Spleen (tissue), 13 donors: ENCODE measurements at places on chromosomes 12 and 14. TPM values are rescaled to one million over a fixed set of nuclear protein-coding genes. Genes with fewer than 3 reads are reported as not detected.
A peak's percentile ranks its signal among the peaks of the same experiment; 100 is the strongest.

The SPRYD3 gene
- 36.4 TPM for total RNA-seq

The PMEL gene
- total RNA-seq = 1.2 TPM

DNA sequence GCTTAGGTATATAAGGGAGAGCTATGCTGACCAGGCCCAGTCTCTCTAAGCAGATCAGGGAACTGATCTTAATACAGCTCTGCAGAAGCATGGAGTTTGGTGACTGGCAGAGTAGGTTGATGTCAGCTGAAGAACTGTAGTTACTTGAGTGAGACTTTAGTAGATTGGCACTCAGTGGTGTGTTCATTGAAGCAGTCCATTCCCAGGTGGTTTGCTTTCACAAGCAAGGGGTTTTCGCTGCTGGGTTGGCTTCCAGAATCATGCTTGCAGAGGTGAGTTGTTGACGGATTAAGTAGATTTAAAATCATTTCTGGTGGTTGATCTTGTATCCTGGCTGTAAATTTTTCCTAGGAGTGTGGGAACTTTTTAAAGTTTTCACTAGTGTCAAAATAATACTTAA, 6.5 kb upstream of the DHRS7 start:
- no peak overlapping the region for H3K4me3 ChIP-seq
- no peak overlapping the region for H3K27ac ChIP-seq

GRCh38 chr14:77271113-77271710, at the start of gene NGB:
Gene NGB (minus strand): TSS chr14:77271206. CDS start chr14:77270937, 269 bp downstream.
- H3K4me3 ChIP-seq = peak within 1 kb of the TSS; percentile 28
- H3K4me1 ChIP-seq = no peaks in the 10 kb centered on the region
- peaks cover 21% of the 10 kb centered on the region for H3K27me3 ChIP-seq
- H3K27ac ChIP-seq = no peak within 1 kb of the TSS

DNA sequence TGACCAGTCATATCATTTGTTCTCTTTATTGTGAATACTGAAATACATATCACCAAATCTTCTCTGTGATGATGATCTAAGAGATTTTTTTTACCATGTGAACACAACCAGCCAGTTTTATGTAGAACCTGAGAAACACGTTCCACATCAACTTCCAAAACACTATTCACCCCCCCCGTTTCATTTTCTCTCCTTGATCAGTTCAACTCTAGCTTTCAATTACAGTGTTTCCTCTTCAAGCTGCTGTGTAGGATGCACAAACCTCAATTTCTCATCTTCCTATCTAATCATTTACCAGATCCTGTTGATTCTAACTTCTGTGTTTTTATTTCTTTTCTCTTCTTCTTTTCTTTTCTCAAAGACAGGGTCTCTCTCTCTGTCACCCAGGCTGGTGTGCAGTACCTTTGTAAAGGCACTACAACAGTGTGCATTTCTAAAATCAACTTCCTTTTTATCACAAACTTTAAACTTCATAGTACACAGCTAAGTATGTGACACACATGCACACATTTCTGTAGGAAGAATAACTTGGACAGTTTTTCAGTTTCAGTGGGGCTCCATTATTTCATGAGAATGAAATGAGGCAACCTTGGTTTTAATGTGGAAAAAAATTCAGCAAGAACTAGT, 149.9 kb upstream of the FBXO33 start:
- DNase-seq = no peak
- H3K36me3 ChIP-seq = no peaks in the 10 kb centered on the region
- no peak overlapping the region for H3K27ac ChIP-seq
- H3K27me3 ChIP-seq = no peaks in the 10 kb centered on the region
- H3K4me3 ChIP-seq = no peak overlapping the region

DNA sequence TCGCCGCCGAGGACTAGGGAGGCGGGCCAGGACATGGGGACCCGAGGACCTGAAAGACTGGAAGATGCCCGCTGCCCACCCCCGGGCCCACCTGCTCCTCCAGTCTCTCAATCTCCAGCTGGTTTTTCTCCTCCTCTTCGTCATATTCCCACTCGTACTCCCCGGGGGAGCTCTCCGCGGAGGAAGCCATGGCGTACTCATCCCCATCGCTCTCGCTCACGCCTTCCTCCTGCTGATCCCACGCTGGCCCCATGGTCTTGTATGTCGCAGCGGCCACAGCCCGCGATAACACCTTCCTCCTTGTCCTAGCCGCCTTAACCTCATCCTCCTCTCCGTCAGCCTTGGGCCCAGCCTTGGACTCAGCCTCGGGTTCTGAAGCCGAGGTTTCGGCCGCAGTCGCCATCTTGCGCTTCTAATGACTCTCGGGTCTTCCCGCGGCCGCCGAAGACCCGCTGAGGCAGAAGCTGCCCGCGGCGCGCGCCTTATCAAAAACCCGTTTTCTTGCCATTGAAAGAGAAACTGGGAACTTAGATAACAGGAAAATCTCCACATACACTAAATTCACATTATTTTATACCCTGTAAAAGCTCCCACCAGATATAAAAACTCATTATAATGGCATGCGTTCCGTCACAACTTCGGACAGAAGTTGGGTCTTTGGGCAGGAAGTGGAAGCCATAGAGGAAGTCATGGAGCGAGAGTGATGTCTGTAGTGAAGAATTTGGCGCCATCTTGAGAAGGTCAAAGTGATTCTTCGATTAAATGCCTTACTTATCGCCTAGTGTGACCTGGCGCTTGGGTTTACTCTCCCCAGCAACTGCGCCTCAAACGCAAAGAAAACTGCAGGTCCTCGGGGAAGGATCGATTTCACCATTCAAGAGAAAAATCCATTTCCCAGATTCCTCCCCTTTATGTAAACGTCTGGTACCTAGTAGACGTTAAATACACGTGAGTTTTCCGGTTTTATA, at the start of gene SART3:
Gene SART3 (minus strand): TSS at position 422 of the 968 bp plus-strand sequence. CDS start 19 bp downstream, at position 403.
- peaks cover 18% of the 10 kb centered on the region for H3K36me3 ChIP-seq
- peaks cover 84% of the 10 kb centered on the region for H3K4me1 ChIP-seq
- DNase-seq = peak; percentile 95
- H3K27ac ChIP-seq = peak within 1 kb of the TSS; percentile 94
- H3K4me3 ChIP-seq = peak within 1 kb of the TSS; percentile 78
- no peaks in the 10 kb centered on the region for H3K27me3 ChIP-seq

The ACVRL1 gene
- total RNA-seq = 86.2 TPM

- H3K36me3 ChIP-seq = no peaks in the 10 kb centered on the region
- H3K4me1 ChIP-seq = peaks cover 20% of the 10 kb centered on the region
- no peak overlapping the region for H3K27ac ChIP-seq
- DNase-seq = no peak
Measured at GRCh38 chr12:105334582-105334981, 4.1 kb downstream of the C12orf75 start.

The ING4 gene
- 34.5 TPM for total RNA-seq

DNA sequence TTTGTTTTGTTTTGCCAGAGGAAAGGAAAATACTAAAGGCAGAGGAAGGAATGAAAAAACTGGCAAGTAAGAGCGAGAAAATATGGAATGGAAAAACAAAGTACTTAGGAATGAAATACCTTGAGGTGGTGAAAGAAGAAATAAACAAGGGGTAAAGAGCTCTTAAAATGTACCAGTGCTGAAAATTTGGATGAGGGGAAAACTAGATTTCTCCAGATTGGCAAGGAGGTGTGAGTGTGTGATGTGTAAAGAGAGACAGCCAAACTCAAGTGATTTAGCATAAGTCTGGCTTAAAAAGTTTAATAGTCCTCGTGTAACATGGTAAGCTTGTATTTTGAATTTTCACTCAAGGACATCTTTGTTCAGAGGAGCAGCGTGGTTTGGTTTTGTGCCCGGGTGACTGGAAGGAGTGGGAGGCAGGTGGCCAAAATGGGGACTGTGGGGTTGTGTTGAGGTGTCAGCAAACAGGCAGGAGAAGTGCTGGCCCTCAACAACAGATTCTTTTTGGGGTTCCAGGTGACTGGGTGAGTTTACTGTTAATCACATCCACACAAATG, 102.7 kb downstream of the DACT1 start:
- H3K4me3 ChIP-seq = no peak overlapping the region
- H3K27ac ChIP-seq = no peak overlapping the region
- H3K27me3 ChIP-seq = no peaks in the 10 kb centered on the region
- DNase-seq = no peak

GRCh38 chr12:7497661-7498060, 5.9 kb downstream of the CD163 start:
- no peak for DNase-seq
- H3K36me3 ChIP-seq = no peaks in the 10 kb centered on the region
- peak overlapping the region; percentile 61 for H3K4me3 ChIP-seq
- no peaks in the 10 kb centered on the region for H3K27me3 ChIP-seq
- peak overlapping the region; percentile 70 for H3K27ac ChIP-seq

DNA sequence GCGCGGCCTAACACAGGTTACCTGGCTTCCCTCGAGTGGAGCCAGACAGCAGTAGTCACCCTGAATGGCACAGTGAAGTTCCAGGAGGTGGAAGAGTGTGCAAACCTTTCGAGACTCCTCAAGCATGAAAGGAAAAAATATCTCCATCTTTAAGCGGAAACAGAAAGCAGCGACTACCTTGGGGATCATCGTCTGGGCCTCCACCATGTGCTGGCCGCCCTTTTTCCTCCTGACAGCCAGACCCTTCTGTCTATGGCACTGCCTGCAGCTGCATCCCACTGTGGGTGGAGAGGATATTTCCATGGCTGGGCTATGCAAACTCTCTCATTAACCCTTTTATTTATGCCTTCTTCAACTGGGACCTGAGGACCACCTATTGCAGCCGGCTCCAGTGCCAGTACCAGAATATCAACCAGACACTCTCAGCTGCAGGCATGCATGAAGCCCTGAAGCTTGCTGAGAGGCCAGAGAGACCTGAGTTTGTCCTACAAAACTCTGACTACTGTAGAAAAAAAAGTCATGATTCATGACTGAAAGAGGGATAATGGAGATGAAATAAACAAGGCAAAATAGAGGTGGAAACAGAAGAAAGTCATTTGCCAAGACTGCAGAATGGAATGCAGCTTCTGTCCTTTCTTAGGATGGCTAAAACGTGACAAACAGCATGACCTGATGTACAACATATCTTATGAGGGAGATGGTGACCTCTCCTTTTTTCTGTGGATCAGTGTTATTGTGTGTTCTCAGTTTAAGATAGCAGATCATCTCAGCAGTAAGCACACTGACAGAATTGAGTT, 2.4 kb upstream of the HEBP1 start:
- DNase-seq = no peak
- H3K4me3 ChIP-seq = no peak overlapping the region
- peaks cover 35% of the 10 kb centered on the region for H3K4me1 ChIP-seq
- no peaks in the 10 kb centered on the region for H3K36me3 ChIP-seq
- H3K27ac ChIP-seq = peak overlapping the region; percentile 95

- no peak overlapping the region for H3K27ac ChIP-seq
- no peak for DNase-seq
- no peaks in the 10 kb centered on the region for H3K36me3 ChIP-seq
- no peak overlapping the region for H3K4me3 ChIP-seq
Measured at GRCh38 chr14:25086821-25087396, 37.0 kb upstream of the STXBP6 start.

The TSPAN8 gene
- total RNA-seq = 0.30 TPM
